ENCODE measurements at places on chromosomes 7 and 10. TPM values are rescaled to one million over a fixed set of nuclear protein-coding genes. Genes with fewer than 3 reads are reported as not detected.

The GHRHR gene
- total RNA-seq, result not detected

The DNAJB9 gene
- 23.7 TPM for total RNA-seq

The PHKG1 gene
- total RNA-seq, result 3.6 TPM

The FERD3L gene
- not detected for total RNA-seq

The ORAI2 gene
- 11.5 TPM for total RNA-seq

The ZNF804B gene
- total RNA-seq, result 1.2 TPM

The SMKR1 gene
- total RNA-seq, result not detected

The SLC29A3 gene
- total RNA-seq, result 4.8 TPM

The ZNF425 gene
- 4.9 TPM for total RNA-seq

The UNCX gene
- total RNA-seq, result not detected

The PON1 gene
- not detected for total RNA-seq

The ADAP1 gene
- total RNA-seq, result 11.7 TPM

The ATP6V0A4 gene
- 0.37 TPM for total RNA-seq

The CYP2C19 gene
- total RNA-seq, result not detected

The DLX6 gene
- 0.48 TPM for total RNA-seq

The VSTM4 gene
- total RNA-seq, result 60.2 TPM

The CCDC146 gene
- 25.7 TPM for total RNA-seq

The NEUROD6 gene
- not detected for total RNA-seq

The ARL3 gene
- total RNA-seq, result 8.5 TPM

The VAX1 gene
- not detected for total RNA-seq

The FAM25A gene
- not detected for total RNA-seq

The METTL27 gene
- 2.9 TPM for total RNA-seq

The TMEM225B gene
- total RNA-seq, result 1.1 TPM

The OR2A1 gene
- 0.05 TPM for total RNA-seq

The EPO gene
- total RNA-seq, result not detected

The ZMIZ2 gene
- 13.3 TPM for total RNA-seq

The TSPAN15 gene
- 38.0 TPM for total RNA-seq

The TMEM236 gene
- total RNA-seq, result 1.2 TPM

The IFIT3 gene
- total RNA-seq, result 23.4 TPM

The PCLO gene
- total RNA-seq, result 6.5 TPM

The CRTAC1 gene
- 3.7 TPM for total RNA-seq

The ATG9B gene
- total RNA-seq, result not detected

The KCND2 gene
- 5.9 TPM for total RNA-seq

Measured in urinary bladder (tissue), 4 donors.